HT-29 (cell line): ENCODE measurements at places on chromosomes 12 and 14. TPM values are rescaled to one million over a fixed set of nuclear protein-coding genes. Genes with fewer than 3 reads are reported as not detected.
A peak's percentile ranks its signal among the peaks of the same experiment; 100 is the strongest.

- DNase-seq, result peak; percentile 55
Measured at GRCh38 chr14:46490238-46490685, 161.3 kb downstream of the RPL10L start.

- no peak for DNase-seq
Measured at GRCh38 chr14:59328454-59328853, 136.7 kb downstream of the GPR135 start.

DNA sequence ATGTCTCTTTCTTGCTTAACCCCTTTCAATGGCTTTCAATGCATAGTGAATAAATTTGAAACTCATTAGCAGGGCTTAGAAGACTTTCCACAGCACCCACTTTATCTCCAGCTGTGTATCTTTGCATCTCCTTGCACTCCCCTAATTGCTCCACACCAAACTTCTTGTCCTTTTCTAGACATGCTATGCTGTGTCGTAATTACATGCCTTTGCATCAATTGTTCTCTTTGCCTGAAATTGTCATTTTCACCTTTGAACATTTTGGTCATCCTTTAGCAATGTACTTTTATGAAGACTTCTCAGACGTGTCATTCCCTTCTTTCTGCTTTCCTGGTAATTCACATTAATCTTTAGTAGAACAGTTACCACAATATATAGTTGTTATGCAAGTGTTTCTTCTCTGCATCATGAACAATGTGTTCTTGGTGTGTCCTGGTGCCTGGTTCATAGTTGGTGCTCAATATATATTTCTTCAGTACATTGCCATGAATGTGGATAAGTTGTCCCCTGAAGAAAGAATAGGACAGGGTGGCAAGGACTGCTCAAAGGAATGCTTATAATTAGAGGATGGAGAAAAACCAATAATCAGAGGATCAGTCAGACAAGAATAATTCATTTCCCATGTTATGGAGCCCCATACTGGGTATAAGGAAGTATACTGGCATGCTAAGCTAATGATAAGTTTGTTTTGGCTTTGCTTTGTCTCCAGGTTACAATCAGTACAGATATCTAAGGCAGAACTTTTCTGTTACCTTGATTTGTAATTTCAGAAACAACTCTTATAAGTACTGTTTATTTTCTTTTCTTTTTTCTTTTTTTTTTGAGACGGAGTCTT is 27.2 kb downstream of the ARF6 start:
- DNase-seq, result no peak

- DNase-seq, result no peak
Measured at GRCh38 chr14:24508155-24508840, at the start of gene CMA1. Gene CMA1, minus strand, starts transcription at chr14:24508265. Its CDS starts 30 bp downstream, at chr14:24508235.

GRCh38 chr14:92924247-92924646 is 1.3 kb downstream of the CHGA start:
- DNase-seq, result no peak

DNA sequence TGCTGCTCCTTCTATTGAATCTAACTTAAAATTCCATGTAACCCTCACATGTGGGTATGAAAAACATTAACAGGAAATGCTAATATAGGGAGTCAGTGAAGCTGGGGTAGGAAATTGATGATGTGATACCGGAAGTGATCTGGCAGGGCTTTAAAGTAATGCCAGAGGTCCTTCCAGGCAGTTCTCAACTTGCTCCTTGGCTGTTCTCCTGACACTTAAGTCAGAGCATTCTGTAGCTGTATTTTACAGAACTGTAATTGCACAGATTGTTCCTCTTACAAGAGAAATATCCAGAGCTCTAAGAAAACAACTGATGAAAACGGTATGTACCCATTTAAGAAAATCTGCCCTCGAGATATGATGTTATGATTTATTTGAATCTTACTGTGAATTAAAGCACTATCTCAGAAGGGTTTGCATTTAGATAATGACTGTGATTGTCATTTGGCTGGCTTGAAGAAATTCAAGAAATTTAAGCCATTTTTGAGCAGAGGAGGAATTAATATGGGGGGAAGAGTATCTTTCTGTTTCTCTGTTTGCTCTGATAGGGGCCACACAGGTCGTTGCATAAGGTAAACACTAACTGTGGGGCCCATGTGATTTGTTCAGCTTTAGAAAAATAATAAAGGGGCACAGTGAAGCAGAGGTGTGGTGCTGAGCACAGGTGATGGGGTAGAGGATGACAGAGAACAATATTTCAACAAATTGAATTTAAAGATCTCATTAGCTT is 88.4 kb downstream of the BBS10 start:
- DNase-seq, result no peak

- no peak for DNase-seq
Measured at GRCh38 chr14:69582212-69582611, 7.5 kb upstream of the CCDC177 start.

TTC9 gene
- total RNA-seq, result 0.08 and 0.18 TPM in 2 replicates

LPAR5 gene
- total RNA-seq, result 0.03 TPM in 1 of 2 replicates, not detected in the other

LIN7A gene
- total RNA-seq, result not detected in 2 replicates

MIP gene
- total RNA-seq, result 0.15 and 0.26 TPM in 2 replicates

TAS2R42 gene
- not detected in 2 replicates for total RNA-seq

PRIMA1 gene
- not detected in 2 replicates for total RNA-seq

HIGD1C gene
- not detected in 2 replicates for total RNA-seq
